ENCODE measurements at places on chromosomes 7 and 10.

DNA sequence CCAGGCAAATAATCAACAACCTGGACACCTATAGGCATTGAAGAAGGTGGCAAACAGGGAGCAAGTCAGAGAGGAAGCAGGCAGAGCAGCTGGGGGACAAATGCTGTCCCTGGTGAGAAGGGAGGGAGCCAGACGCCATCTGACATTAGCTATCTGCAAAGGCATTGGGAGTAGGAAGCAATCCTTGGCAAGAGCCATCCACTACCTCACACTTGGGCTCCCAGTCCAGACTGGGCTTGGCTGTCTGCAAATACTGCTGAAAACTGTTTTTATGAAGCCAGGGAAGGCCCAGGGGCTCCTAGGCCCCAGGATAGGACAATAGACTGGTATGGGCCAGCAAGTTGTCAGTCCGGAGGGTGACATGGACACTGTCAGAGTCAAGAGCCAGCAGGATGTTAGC lies 132.5 kb downstream of the SORBS1 start:
- no peak for DNase-seq

- DNase-seq = no peak
These were observed 500.2 kb upstream of the GALNT17 start for GRCh38 chr7:70631718-70632117.

- no peak for DNase-seq
These were observed 60.8 kb upstream of the BTRC start for GRCh38 chr10:101293007-101293723.

- DNase-seq = no peak
These were observed 17.2 kb downstream of the INHBA start for GRCh38 chr7:41685684-41686083.

GRCh38 chr10:126663328-126663727 lies 7.2 kb downstream of the C10orf90 start:
- DNase-seq = no peak

DNA sequence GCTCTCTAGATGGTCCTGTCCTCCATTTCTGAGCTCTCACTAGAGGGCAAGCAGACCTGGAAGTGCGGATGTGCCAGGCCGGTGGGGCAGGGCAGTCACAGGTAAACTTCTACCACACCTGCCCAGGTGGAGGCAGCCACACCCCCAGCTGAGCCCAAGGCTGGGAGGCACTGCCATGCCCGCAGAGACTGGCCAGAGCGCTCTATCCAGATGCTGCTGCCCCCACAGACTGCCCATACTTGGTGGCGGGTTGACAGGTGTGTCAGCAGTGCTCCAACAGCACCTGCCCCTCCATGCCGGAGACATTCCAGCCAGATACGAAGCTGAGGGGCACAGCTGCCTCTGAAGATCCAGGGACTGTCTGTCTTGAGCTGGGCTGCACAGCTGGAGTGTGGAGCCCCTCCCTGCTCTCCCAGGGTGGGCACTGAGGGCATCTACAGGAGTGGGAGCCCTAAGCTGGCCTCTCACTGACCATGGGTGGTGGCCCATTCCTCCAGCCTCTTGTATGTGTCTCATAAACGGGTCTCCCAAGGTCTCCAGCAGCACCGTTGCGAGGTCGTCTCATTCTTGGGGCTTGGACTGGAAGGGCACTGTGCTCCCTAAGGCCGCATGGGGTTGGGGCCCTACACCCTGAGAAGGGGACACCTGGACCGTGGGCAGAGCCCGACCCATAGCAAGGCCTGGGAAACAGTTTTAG lies 38.2 kb upstream of the PPIF start:
- DNase-seq = no peak

DNA sequence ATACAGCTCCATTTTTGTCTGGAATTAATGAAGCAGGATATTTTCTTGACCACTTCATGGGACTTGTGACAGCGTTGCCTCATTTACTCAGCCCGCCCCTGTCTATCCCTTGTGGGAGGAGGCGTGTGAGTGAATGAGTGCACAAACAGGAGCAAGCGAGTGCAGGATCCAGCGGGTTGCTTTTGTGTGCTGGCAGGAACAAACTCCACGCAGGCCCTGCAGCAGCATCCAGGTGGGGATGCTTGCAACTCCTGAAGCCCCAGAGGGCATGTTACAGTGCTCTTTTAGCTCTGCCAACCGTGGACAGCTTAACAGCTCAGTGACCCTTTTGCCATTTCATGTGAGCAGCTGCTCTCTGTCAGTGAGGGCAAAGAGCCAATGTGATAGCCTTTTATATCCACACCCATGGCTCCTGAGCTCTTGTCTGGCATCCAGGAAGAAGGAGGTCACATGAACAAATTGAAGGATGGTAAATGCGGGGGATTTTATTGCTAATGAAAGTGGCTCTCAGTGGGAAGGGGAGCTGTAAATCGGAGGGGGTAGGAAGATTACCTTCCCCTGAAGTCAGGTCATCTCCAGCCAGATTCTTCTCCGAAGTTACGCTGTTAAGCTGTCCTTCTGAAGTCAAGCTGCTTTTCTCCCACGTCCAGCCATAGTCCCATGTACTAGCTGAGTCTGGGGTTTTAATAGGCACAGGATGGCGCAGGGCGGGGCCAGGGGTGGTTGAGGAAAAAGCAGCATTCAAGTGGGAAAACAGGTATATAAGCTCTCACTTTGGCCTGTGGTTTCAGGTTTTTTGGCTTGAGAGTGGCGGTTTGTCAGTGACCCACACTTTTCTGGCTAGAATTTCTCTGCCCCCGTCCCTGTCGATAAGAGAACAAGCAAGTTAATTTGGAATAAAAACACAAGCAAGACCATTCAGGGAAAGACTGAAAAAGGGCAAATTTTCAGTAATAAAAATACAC lies 714.7 kb upstream of the MBL2 start:
- DNase-seq = no peak
